Right lung (tissue), 10 donors: ENCODE measurements at places on chromosomes 2 and 18. TPM values are rescaled to one million over a fixed set of nuclear protein-coding genes. Genes with fewer than 3 reads are reported as not detected.

DNA sequence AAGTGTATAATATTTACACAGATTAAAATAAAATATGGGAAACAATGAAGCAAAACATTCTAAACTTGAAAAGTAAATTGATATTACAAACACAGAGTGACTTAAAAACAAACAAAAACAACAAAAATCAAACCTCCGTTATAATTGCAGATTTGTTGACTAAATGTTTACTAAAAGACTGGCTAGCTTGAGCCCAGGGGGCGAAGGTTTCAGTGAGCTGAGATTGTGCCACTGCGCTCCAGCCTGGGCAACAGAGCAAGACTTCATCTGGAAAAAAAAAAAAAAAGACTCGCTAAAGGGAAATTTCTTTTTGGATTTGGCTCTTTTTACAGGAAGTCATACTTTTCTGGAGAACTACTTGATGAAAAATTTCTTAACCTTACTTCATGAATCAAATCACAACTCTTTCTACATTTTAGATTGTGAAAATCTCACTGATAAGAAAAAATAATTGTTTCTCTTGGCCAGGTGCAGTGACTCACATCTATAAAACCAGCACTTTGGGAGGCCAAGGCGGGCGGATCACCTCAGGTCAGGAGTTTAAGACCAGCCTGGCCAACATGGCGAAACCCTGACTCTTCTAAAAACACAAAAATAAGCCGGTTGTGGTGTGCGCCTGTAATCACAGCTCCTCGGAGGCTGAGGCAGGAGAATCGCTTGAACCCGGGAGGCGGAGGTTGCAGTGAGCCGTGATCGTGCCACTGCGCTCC lies 9.7 kb downstream of the TFPI start:
- no peak for DNase-seq

- DNase-seq, result no peak
Measured at GRCh38 chr2:146652311-146652710, 1192.5 kb upstream of the ACVR2A start.

- no peak for DNase-seq
Measured at GRCh38 chr2:140392824-140393223, 1612.6 kb upstream of the NXPH2 start.

DNA sequence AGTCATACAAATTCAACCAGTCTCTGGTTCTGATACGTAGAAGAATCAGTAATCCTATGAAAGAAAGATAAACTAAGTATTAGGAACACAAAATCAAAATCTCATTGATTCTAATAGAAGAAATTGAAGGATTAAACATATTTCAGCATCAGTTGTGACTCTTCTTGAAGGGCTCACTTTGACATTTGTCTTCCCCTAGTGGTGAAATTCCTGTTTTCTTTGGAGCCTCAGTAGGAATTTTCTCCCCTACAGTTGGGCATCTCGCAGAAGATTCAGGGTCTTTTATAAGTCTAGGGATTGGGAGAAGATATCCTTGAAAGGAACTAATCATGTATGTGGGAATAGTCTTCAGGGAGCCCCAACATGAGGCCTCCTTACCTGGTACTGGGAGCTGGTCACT lies 2.8 kb upstream of the CRYGB start:
- no peak for DNase-seq

Gene GCKR
- 2.3 TPM for polyA plus RNA-seq

Gene GCG
- polyA plus RNA-seq, result not detected
